ENCODE measurements at places on chromosomes 2 and 18. TPM values are rescaled to one million over a fixed set of nuclear protein-coding genes. Genes with fewer than 3 reads are reported as not detected.

DNA sequence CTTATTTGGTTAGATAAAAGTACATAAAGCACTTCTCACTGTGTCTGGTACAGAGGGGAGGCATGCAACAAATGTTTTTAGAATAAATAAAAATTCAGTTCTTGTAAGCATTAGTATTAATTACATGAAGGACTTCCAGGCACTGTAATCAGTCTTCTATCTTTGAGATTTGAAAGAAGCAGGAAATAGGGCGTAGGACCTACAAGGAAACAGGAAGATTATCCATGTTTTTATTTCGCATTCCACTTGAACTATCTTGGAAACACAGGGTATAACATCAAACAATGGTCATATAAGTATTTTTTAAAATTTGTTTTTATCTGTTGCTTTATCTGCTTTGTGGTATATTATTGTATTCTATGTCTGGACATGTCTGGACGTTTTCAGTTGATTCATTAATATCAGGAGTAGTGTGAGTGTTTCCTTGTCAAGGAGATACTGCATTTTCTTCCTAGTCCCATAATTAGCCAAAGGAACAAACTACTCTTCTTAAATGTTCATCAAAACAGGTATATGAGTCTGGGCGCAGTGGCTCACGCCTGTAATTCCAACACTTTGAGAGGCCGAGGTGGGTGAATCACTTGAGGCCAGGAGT is 32.5 kb downstream of the BMPR2 start:
- H3K36me3 ChIP-seq, result no peaks in the 10 kb centered on the region
- no peak overlapping the region for H3K27ac ChIP-seq
- H3K4me1 ChIP-seq, result no peaks in the 10 kb centered on the region

- no peak within 1 kb of the TSS for H3K4me3 ChIP-seq
- no peaks in the 10 kb centered on the region for H3K4me1 ChIP-seq
- no peak for DNase-seq
- H3K27me3 ChIP-seq, result no peaks in the 10 kb centered on the region
- H3K36me3 ChIP-seq, result no peaks in the 10 kb centered on the region
These were observed at the start of gene KCNIP3 for GRCh38 chr2:95296880-95297487. Gene KCNIP3 (plus strand): TSS chr2:95297347. CDS start chr2:95297439, 92 bp downstream.

DNA sequence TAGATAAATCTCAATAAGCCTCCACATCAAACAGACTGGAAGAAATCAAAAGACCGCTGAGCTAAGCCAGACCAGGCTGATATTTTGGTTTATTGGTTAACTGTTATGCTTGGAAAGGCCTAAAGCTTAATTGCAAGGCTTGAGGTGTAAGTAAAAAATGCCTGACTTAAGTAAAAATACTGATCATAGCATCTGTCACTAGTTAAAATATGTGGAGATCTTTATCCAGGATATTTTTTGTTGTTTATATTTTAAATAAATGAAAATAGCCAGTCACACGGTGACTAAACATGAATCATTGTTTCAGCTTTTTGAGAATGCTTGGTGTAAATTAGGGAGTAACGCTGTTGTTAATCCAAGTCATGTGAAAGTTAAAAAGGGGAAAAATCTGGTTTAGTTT is 127.9 kb downstream of the THADA start:
- H3K27me3 ChIP-seq, result no peaks in the 10 kb centered on the region
- no peaks in the 10 kb centered on the region for H3K36me3 ChIP-seq
- DNase-seq, result no peak
- no peak overlapping the region for H3K4me3 ChIP-seq

DUSP19 gene
- 2.4 TPM for polyA plus RNA-seq

CHST9 gene
- polyA plus RNA-seq, result 0.87 TPM

NMUR1 gene
- polyA plus RNA-seq, result 0.32 TPM

Data from spleen (tissue), 13 donors.